Breast epithelium (tissue), 4 donors: ENCODE measurements at places on chromosomes 1 and 21. TPM values are rescaled to one million over a fixed set of nuclear protein-coding genes. Genes with fewer than 3 reads are reported as not detected.
A peak's percentile ranks its signal among the peaks of the same experiment; 100 is the strongest.

- DNase-seq, result no peak
- no peak overlapping the region for H3K27ac ChIP-seq
- H3K36me3 ChIP-seq, result no peaks in the 10 kb centered on the region
- no peak overlapping the region for H3K4me3 ChIP-seq
Observed at GRCh38 chr1:119112791-119113190, 27.7 kb downstream of the WARS2 start.

GRCh38 chr1:100469578-100469977 lies 68.4 kb upstream of the GPR88 start:
- no peak for DNase-seq
- no peaks in the 10 kb centered on the region for H3K27me3 ChIP-seq
- no peak overlapping the region for H3K27ac ChIP-seq

GRCh38 chr1:3483801-3484444 lies 29.5 kb downstream of the ARHGEF16 start:
- H3K27ac ChIP-seq, result no peak overlapping the region
- H3K27me3 ChIP-seq, result no peaks in the 10 kb centered on the region
- H3K36me3 ChIP-seq, result no peaks in the 10 kb centered on the region
- H3K4me1 ChIP-seq, result no peaks in the 10 kb centered on the region
- no peak overlapping the region for H3K4me3 ChIP-seq
- no peak for DNase-seq

GRCh38 chr1:164771619-164772361 lies 212.8 kb downstream of the PBX1 start:
- H3K27ac ChIP-seq, result peak overlapping the region; percentile 82
- no peaks in the 10 kb centered on the region for H3K27me3 ChIP-seq
- H3K4me3 ChIP-seq, result no peak overlapping the region

- no peak for DNase-seq
- H3K27me3 ChIP-seq, result no peaks in the 10 kb centered on the region
- H3K27ac ChIP-seq, result peak overlapping the region; percentile 81
- H3K36me3 ChIP-seq, result no peaks in the 10 kb centered on the region
Observed at GRCh38 chr1:232690285-232690935, 60.5 kb upstream of the SIPA1L2 start.

DNA sequence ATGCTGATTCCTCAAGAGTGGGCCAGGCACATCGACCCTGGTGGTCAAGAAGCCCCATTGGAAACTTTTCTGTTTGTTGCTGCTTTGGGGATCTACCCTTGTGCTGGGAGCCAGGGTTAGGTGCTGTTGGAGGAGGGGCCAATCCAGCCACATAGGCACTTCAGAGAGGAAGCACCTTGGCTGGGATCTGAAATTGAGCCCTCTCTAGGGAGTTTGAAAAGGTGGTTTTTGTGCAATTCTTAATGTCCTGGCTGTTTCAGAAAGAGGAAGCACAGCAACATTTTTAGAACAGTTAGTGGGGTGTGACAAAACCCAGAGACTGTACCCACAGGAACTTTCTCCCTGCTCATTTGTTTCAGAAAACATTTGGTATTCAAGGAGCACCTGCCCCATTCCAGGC lies 17.2 kb upstream of the BEND5 start:
- DNase-seq, result no peak
- H3K4me3 ChIP-seq, result no peak overlapping the region
- H3K27ac ChIP-seq, result peak overlapping the region; percentile 26
- no peaks in the 10 kb centered on the region for H3K27me3 ChIP-seq
- H3K36me3 ChIP-seq, result no peaks in the 10 kb centered on the region
- no peaks in the 10 kb centered on the region for H3K4me1 ChIP-seq

GRCh38 chr1:86782482-86782881 lies 78.1 kb downstream of the SH3GLB1 start:
- H3K36me3 ChIP-seq, result no peaks in the 10 kb centered on the region
- H3K27me3 ChIP-seq, result no peaks in the 10 kb centered on the region
- H3K4me1 ChIP-seq, result no peaks in the 10 kb centered on the region
- DNase-seq, result no peak

DNA sequence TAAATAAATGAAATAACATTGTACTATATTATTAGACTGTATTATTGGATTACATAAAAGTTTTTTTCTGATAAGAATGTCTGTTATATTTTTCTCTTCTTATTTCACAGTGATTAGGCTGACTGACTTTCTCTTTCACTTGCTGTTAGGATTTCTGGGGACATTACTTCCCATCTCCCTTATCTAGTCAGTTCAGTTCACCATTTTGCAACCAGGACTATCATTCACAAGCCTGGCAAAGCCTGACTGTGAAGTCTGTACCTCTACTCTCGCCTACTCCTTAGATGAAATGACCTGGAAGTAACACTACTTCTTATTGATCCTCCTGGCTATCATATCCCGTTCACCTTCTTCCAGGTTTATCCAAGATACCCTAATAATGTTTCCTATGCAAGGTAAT lies 676.6 kb downstream of the USP25 start:
- DNase-seq, result no peak
- no peak overlapping the region for H3K4me3 ChIP-seq
- H3K27ac ChIP-seq, result no peak overlapping the region
- no peaks in the 10 kb centered on the region for H3K27me3 ChIP-seq
- H3K36me3 ChIP-seq, result no peaks in the 10 kb centered on the region
- H3K4me1 ChIP-seq, result no peaks in the 10 kb centered on the region

DNA sequence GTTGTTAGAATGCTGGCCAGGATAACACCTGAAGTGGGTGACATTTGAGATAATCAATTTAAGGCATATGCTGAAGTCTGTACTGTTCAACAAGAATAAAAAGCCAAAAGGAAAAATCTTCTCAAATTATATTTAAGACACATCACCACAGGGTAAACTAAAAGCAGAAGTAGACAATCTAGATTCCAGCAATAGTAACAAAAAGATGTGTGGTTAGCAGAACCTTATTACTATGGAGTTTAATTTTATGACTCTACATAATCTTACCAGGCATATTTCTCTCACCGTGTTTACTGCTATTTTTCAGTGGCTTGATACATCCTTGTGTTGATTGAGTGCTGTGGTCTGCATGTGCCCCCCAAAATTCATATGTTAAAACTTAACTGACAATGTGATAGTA lies 300.4 kb upstream of the ZP4 start:
- H3K27ac ChIP-seq, result no peak overlapping the region
- no peak overlapping the region for H3K4me3 ChIP-seq
- H3K36me3 ChIP-seq, result no peaks in the 10 kb centered on the region
- DNase-seq, result no peak
- H3K27me3 ChIP-seq, result no peaks in the 10 kb centered on the region

GRCh38 chr1:15242766-15243165 lies 4.3 kb upstream of the FHAD1 start:
- H3K4me1 ChIP-seq, result no peaks in the 10 kb centered on the region
- H3K4me3 ChIP-seq, result no peak overlapping the region
- DNase-seq, result no peak
- no peaks in the 10 kb centered on the region for H3K36me3 ChIP-seq
- no peaks in the 10 kb centered on the region for H3K27me3 ChIP-seq

- H3K4me3 ChIP-seq, result no peak overlapping the region
- no peaks in the 10 kb centered on the region for H3K4me1 ChIP-seq
- H3K27me3 ChIP-seq, result no peaks in the 10 kb centered on the region
- no peaks in the 10 kb centered on the region for H3K36me3 ChIP-seq
- no peak overlapping the region for H3K27ac ChIP-seq
Observed at GRCh38 chr1:59431566-59432294, 134.8 kb downstream of the FGGY start.

- H3K27ac ChIP-seq, result peak overlapping the region; percentile 58
- H3K36me3 ChIP-seq, result peaks cover 5% of the 10 kb centered on the region
- no peak for DNase-seq
- H3K4me1 ChIP-seq, result peaks cover 3% of the 10 kb centered on the region
- no peak overlapping the region for H3K4me3 ChIP-seq
- no peaks in the 10 kb centered on the region for H3K27me3 ChIP-seq
Observed at GRCh38 chr1:183632114-183632513, 3.5 kb downstream of the ARPC5 start.

DNA sequence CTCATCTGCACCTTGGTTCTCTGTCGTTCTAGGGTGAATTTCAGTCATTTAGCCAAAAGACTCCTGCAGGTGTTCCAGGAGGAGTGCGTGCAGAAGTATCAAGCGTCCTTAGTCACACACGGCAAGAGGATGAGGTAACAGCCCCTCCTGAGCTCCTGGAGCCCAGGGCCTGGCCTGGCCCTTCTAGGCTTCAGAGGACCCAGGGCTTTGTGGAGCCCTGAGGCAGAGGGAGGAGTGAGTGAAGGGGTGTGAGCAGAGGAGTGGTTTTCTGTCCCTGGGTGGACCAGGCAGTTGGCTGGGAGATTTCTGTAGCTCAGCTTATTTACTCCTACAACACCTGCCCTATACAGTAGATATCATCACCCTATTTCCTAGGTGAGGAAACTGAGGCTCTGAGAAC lies 15.7 kb upstream of the RASSF5 start:
- H3K4me3 ChIP-seq, result no peak overlapping the region
- DNase-seq, result no peak
- no peaks in the 10 kb centered on the region for H3K36me3 ChIP-seq
- no peaks in the 10 kb centered on the region for H3K4me1 ChIP-seq
- no peaks in the 10 kb centered on the region for H3K27me3 ChIP-seq

- H3K4me1 ChIP-seq, result peaks cover 25% of the 10 kb centered on the region
- H3K4me3 ChIP-seq, result peak overlapping the region; percentile 72
- no peaks in the 10 kb centered on the region for H3K36me3 ChIP-seq
- H3K27me3 ChIP-seq, result peaks cover 20% of the 10 kb centered on the region
Observed at GRCh38 chr21:36698385-36698980, 432 bp upstream of the SIM2 start.

- H3K27me3 ChIP-seq, result no peaks in the 10 kb centered on the region
- H3K27ac ChIP-seq, result peak overlapping the region; percentile 84
- no peak overlapping the region for H3K4me3 ChIP-seq
- no peaks in the 10 kb centered on the region for H3K36me3 ChIP-seq
Observed at GRCh38 chr1:234565132-234565531, 44.8 kb downstream of the IRF2BP2 start.

GRCh38 chr21:45054927-45055612 lies 19.3 kb upstream of the ADARB1 start:
- no peak overlapping the region for H3K4me3 ChIP-seq
- peak; percentile 53 for DNase-seq
- no peaks in the 10 kb centered on the region for H3K4me1 ChIP-seq
- H3K27ac ChIP-seq, result no peak overlapping the region

GRCh38 chr1:80495806-80496205 lies 1304.9 kb upstream of the ADGRL2 start:
- no peaks in the 10 kb centered on the region for H3K4me1 ChIP-seq
- H3K36me3 ChIP-seq, result no peaks in the 10 kb centered on the region
- H3K27me3 ChIP-seq, result no peaks in the 10 kb centered on the region
- no peak overlapping the region for H3K4me3 ChIP-seq

- H3K27ac ChIP-seq, result no peak overlapping the region
- no peaks in the 10 kb centered on the region for H3K36me3 ChIP-seq
- no peaks in the 10 kb centered on the region for H3K4me1 ChIP-seq
- no peaks in the 10 kb centered on the region for H3K27me3 ChIP-seq
Observed at GRCh38 chr1:241926141-241926540, 31.4 kb upstream of the BECN2 start.

DNA sequence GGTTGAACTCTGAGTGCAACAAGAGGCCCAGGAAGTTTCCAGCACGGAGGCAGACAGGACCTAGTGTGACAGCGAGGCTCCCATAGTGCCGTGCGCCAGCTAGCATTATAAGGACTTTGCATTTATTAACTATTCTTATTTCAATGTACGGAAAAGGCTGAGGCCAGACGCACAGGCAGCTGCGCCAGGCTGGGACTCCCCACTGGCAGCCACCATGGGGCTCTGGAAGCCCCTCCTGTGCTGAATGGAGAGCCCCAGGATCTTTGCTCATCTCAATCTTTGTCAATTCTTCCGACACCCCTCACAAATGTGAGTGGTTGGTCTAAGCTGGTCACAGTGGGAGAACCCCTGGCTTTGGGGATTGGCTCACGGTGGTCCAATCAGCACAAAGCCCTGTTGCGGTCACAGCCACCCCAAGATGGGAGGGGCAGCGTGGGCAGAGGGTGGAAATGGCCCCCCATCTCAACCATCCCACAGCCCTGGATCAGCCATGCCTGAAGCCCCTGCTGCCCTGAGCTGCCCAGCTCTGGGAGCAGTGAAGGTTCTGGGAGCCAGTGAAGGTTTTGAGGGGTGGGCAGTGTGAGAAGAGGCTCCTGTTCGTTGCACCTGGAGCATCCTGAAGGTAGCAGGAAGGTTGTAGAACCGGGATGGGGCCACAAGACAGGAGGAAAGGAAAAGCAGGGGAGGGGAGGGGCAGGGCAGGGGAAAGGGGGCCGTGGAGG lies 59.5 kb upstream of the ADARB1 start:
- H3K36me3 ChIP-seq, result no peaks in the 10 kb centered on the region
- H3K4me1 ChIP-seq, result no peaks in the 10 kb centered on the region
- DNase-seq, result no peak

GRCh38 chr1:213094446-213094845 lies 43.4 kb downstream of the RPS6KC1 start:
- no peaks in the 10 kb centered on the region for H3K27me3 ChIP-seq
- H3K4me1 ChIP-seq, result no peaks in the 10 kb centered on the region
- H3K4me3 ChIP-seq, result no peak overlapping the region
- no peak overlapping the region for H3K27ac ChIP-seq
- no peak for DNase-seq
- no peaks in the 10 kb centered on the region for H3K36me3 ChIP-seq

- no peak overlapping the region for H3K4me3 ChIP-seq
- no peaks in the 10 kb centered on the region for H3K27me3 ChIP-seq
- H3K4me1 ChIP-seq, result no peaks in the 10 kb centered on the region
- DNase-seq, result no peak
- no peaks in the 10 kb centered on the region for H3K36me3 ChIP-seq
Observed at GRCh38 chr1:227227761-227228160, 90.5 kb downstream of the CDC42BPA start.

GRCh38 chr1:156534424-156535060 lies 34.0 kb upstream of the MEF2D start:
- H3K4me3 ChIP-seq, result no peak overlapping the region
- no peaks in the 10 kb centered on the region for H3K36me3 ChIP-seq
- no peaks in the 10 kb centered on the region for H3K4me1 ChIP-seq
- DNase-seq, result no peak
- no peak overlapping the region for H3K27ac ChIP-seq
- no peaks in the 10 kb centered on the region for H3K27me3 ChIP-seq

- no peaks in the 10 kb centered on the region for H3K36me3 ChIP-seq
- H3K4me3 ChIP-seq, result no peak overlapping the region
- H3K4me1 ChIP-seq, result no peaks in the 10 kb centered on the region
- H3K27me3 ChIP-seq, result no peaks in the 10 kb centered on the region
- H3K27ac ChIP-seq, result no peak overlapping the region
Observed at GRCh38 chr1:245107776-245108114, 47.0 kb upstream of the KIF26B start.

- DNase-seq, result no peak
- H3K27me3 ChIP-seq, result no peaks in the 10 kb centered on the region
- H3K4me3 ChIP-seq, result no peak overlapping the region
Observed at GRCh38 chr21:25573409-25574206, 33.7 kb downstream of the MRPL39 start.

Gene PTP4A2
- 252 TPM for total RNA-seq

Gene LCE1F
- total RNA-seq, result not detected

Gene LCE3E
- not detected for total RNA-seq

Gene HHIPL2
- total RNA-seq, result 0.59 TPM

Gene OR2M3
- total RNA-seq, result 0.29 TPM
